NCI-H510A (cell line): ENCODE measurements at places on chromosomes 5 and 9.

DNA sequence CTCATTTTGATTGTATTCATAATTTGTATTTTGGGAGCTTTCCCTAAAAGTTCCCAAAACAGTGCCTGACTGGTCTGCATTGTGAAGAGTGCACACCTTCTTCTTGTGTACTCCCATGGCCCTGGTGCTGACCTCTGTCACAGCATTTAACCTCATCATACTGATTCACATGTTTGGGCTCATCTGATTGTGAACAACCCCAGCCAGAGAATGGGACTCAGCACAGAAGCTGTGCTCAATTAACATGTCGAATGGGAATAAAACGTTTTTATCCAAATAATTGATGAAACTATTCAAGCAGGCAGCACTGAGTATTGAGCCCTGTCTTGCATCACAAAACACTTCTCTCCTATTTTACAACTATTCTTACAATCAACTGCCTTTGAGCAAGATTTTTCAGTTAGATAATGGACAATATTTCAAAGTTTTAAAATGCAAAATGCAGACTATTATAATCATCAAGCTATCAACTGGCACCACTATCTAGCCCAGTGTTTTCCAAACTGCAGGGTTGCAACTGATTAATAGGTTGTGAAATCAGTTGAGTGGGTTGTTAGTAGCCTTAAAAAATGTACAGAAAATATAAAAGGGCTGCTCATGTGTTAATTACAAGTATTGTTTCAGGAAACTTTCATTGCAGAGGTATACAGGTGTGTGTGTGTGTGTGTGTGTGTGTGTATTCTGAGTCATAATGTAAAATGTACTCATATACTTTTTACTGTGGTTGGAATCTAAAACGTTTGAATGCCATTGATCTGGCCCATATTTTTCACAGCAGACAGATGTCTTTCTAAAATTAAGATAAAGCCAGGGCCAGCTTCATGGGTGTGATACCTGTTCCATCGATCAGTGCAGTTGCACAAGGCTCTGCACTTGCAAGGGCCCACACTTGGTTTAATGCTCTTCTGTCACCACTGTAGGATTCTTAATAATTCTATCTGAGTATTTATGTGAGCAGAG is 190.5 kb downstream of the PIK3R1 start:
- DNase-seq: no peak

DNA sequence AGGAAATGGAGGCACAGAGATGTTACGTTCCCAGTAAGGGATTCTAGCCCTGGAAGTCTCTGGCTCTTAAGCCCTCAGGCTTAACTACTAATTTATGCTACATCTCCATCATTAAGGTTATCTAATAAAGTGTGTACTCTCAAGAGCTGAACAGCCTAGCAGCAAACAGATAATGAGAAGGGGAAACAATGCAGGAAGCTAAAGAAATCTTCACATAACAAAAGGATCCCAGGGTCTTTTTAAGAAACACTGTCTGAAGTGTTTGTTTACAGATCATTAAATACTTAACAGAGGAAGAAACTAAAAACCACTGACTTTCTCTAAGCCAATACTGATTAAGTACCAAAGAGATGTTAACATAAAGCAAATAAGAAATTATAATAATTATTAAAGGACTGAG is 129.0 kb downstream of the PAPPA start:
- no peak for DNase-seq

DNA sequence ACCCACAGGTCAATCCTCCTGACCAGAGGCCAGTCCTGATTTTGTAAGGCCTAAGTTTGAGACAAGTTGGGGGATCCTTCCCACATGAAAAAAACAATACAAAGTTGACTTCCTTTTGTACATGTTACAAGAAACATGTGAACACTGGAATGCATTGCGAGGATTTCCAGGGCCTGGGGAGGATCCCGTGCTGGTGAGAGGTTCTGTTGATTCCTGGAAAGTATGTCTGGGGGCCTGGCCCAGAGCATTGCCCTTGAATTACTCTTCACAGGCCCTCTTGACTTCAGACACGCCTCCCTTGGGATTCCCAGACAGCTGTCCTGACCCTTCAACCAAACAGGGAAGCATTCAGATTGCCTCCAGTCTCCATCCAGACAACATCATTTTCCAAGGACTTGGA is 234.2 kb upstream of the IRX2 start:
- DNase-seq: no peak

GRCh38 chr5:88836195-88836838 is 46.7 kb downstream of the MEF2C start:
- no peak for DNase-seq

DNA sequence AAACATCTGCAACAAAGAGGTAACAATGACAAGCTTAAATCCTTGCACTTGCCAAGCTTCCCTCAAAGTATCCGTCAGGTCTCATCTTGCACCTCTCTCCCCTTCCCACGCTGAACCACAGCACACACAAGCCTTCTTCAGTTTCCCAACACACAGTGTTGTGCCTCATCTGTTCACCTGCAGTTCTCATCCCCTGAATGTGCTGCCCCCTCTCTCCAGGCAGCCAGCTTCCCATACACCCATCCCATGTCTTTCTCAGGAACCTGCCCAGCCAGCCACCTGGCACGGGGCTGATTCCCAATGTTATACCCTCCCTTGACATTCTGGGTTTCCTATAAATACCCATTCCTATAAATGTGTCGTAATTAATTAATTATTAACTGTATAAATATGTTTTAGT is 314.8 kb downstream of the PRELID2 start:
- no peak for DNase-seq

DNA sequence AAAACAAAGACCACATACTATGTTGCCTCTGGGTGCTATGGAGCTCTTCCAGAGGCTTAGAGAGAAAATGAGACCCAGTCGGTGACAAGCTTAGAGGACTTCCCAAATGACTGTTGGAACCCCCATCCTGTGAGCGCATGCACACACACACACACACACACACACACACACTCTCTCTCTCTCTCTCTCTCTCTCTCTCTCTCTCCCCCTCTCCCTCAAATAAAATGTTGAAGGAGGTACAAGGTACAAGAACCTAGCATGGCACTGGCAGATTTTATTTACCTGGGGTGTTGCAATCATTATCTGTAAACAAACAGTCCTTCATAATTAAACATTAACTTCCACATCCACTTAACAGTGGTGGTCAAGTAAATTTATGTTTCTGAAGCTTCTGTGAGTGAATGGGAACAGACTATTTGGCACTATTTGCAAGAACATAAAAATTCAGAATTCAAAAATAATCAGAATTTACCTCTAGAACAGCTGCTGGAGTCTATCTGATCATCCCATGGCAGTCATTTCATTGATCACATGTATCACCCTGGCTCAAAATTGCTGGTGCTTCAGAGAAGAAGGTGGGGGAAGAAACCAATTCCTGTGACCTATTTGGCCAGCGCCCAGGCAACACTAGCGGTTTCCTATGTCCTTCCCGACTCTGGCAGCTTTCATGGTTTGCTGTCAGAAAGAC is 24.9 kb downstream of the TRPM3 start:
- DNase-seq: no peak

- DNase-seq: no peak
These were observed 45.3 kb upstream of the NCS1 start for GRCh38 chr9:130126721-130127433.

DNA sequence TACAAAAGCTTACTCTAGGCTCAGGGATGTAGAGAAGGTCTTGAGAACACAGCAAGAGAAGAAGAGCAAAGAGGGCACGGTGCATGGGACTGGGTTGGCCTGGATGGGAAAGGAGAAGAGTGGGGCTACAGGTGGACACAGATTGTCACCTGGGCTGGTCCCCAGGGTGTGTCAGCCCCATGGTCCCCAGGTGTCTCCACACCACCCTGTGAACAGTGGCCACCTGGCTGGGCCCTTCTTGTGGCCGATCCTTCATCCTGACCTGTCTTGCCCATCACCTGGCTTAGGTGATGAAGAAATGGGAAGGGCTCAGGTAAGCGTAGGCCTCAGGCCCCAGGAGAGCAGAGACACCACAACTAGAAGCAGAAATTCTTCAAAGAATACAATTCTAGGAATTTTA is 188.9 kb downstream of the TENT4A start:
- DNase-seq: no peak

DNA sequence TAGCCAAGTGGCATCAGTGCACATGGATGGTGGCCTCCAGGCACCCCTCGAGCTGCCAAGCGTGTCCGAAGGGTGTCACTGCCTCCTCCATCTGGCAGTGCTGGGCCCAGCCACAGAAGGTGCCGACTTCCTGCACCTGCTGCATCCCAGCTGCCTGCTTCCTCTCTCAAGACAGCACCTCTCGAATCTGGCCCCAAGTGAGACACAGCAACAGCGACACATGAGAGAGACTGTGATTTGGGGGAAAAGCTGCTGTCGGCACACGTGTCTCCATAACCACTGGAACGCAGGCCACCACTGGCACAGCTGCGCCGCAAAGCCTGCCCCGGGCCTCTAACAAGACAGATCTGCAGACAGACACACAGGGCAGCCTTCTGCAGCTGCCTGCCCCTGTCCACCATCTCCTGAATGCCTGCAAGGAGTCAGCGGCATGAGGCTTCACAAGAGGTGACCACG is 8.8 kb downstream of the CLPTM1L start:
- no peak for DNase-seq

GRCh38 chr5:31355337-31355736 is 161.9 kb downstream of the CDH6 start:
- DNase-seq: no peak

- no peak for DNase-seq
These were observed 23.4 kb upstream of the COL27A1 start for GRCh38 chr9:114131808-114132549.

DNA sequence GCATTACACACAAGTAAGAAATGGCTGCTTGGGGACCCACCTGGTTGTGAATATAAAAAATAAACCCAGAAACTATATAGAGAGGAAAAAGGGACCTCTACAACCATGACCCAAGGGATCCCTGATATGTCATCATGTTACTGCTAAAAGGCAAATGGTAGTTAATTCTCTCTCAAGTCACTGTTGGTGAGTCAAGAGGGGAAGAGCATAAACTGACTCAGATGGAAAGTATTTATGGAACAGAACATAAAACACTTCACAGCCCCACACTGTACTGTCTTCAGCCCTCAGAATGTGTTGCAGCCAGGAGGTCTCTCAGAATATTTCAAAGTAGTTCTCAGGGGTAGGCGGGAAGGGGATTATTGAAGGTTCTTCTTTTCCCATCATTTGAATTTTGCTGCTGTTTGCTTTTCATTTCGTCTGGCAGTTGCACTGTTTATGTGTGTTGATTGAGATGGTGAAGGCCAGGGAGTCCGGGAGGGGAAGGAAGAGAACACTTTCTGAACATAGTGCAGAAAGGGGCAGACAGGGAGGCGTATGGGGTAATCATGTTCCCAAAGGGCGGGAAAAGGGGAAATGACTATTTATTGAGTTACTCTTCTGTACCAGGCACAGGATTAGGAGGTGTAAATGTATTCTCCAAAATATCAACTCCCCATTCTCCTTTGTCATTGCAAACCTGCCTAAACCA is 85.5 kb downstream of the TEK start:
- no peak for DNase-seq

DNA sequence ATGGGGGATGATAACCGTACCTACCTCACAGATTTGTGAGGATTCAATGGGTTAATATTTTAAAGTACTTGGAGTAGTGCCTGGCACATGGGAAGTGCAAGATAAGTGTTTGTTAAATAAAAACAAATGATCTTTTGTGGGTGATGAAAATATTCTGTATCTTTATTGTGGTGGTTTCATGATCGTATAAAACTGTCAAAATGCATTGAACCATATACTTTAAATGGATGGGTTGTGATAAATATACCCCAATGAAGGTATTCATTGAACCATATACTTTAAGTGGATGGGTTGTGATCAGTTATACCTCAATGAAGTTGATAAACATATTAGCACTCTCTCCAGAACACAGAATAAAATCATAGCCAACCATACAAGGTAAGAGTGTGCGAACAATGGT is 234.5 kb downstream of the CRB2 start:
- no peak for DNase-seq

DNA sequence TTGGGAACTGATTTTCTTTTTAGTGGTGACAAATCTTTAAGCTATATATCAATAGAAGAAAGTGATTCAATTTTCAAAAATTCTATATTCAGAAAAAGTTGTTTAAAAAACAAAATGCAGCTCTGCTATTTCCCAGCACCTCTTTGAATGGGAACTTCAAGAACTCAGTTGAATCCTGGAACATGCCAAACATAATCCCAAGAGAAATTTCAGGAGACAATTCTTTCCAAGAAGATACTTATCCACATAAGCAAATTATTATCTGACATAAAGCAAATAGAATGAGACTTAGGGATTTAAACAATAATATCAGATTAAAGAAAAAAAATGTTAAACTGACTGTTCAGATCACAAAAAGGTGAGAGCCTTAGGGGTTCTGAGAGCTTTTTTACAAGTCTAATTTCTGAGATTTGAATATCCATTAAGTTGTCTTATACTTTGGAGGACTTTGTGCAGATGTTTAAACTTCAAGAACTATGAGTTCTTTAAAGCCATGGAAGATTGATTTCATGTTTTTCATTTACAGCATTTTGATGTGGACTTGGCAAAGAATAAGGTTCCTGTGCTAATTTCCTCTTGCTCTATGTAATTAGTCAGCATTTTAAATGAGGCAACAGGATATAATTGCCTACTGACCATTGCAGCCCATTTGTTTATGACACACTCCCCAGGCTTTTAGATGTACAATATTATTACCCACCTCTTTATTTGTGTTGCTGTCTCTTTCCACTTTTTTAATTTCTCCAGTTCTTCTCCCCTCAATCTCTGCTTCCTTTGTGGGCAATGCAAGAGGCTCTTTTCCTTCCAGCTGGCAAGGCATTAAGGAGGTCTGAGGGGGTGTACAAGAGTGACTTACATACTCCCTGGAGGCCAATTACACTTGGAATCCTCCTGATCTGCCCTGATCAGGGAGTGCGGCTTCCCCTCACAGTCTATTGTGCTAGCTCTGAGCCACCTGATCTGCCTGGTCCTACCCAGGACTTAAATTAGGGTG is 419.1 kb downstream of the NR2F1-AS1 start:
- no peak for DNase-seq

- DNase-seq: no peak
These were observed 29.8 kb upstream of the RXRA start for GRCh38 chr9:134296301-134297082.

- no peak for DNase-seq
These were observed 9.9 kb downstream of the PTCH1 start for GRCh38 chr9:95506678-95507463.

DNA sequence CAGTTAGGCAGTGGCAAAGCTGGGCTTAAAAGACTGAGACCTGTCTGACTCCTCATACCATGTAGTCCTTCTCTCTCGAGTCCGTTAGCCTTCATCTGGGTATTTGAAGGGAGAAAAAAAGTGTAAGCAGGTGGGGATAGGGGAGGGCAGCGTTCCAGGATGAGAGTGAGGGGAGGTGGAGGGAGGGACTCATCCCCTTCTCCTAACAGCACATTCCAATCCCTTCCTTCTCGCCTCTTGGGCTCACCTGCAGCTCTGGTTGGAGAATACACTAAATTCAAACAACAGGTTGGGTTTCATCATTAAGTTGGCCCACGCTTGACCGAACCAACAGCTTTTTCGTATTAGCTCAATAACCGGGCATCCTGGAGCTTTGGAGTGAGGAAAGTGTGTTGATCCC is 3.6 kb downstream of the NEURL1B start:
- DNase-seq: no peak
